ENCODE measurements at places on chromosomes 7 and 10. TPM values are rescaled to one million over a fixed set of nuclear protein-coding genes. Genes with fewer than 3 reads are reported as not detected.

GRCh38 chr10:19826712-19827111 is 10.5 kb downstream of the PLXDC2 start:
- DNase-seq, result no peak

DNA sequence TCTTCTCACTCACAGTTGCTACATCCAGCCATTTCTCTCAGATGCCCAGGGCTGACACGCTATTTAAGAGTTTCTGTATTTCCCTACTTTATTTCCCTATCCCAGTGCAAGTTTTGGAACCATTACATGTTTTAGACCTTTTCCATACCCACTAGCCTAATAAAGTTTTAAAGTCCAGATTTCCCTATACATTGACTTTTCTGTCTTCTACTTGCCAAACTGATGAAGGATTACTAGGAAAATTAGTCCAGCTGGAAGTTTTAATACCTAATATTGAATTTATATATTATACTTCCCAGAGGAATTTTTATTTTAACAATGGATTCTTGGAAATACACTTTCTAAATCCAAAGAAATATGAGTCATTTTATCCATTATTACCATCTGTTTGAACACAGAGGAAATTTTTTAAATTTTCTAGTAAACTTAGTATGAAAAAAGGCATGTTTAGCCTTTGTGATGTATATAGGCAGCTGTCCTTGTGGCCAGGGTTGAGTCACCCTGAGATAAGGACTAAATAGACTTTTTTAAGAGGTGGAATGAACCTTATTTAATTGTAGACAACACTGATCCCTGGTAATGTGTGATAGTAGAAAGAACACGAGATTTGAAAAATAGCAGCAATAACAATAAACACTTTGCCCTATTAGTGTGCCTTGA is 205.0 kb downstream of the TFEC start:
- no peak for DNase-seq

- DNase-seq, result no peak
These were observed 56.8 kb downstream of the CACNB2 start for GRCh38 chr10:18196806-18197550.

DNA sequence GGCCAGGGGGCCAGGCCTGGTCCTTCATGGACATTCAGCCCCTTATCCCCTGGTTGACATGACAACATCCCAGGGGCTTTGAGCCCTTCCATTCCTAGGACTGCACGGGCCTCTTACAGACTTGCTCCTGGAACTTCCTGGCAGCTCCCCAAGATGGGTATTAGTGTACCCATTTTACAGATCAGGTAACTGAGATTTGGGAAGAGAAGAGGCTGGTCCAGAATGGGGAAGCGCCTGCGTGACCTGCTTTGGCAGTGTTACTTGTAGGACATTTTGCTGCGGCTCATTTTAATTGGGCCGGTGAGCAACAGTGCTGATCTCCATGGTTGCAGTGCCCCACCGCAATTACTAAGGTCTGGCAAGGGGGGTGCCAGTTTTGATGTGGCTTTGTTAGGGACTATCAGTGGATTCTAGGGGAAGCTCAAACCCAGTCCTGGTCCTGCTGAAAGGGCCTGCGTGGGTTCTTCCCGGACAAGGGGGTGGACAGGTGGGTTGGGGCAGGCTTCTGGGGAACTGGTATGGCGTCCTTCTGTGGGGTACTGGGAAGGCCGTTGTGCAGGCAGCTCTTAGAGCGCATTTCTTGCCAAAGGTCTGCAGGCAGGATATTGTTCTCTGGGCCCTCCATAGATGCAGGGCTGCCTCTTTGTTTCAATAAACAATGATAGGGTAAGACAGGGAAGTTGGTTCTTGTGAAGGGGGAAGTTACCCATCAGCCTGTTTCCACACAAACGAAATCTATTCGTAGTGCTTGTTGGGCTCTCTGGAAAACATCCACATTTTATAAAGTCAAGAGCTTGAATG is 137.6 kb downstream of the RGS10 start:
- DNase-seq, result no peak

CTTNBP2 gene
- 21.5 TPM for total RNA-seq

HYAL4 gene
- not detected for total RNA-seq

- no peak for DNase-seq
These were observed 54.3 kb upstream of the SGCE start for GRCh38 chr7:94710256-94710655.

- DNase-seq, result no peak
These were observed 50.9 kb downstream of the MINDY3 start for GRCh38 chr10:15809450-15809849.

GRCh38 chr7:156014808-156015207 is 202.5 kb upstream of the SHH start:
- DNase-seq, result no peak

OR6V1 gene
- not detected for total RNA-seq

DNA sequence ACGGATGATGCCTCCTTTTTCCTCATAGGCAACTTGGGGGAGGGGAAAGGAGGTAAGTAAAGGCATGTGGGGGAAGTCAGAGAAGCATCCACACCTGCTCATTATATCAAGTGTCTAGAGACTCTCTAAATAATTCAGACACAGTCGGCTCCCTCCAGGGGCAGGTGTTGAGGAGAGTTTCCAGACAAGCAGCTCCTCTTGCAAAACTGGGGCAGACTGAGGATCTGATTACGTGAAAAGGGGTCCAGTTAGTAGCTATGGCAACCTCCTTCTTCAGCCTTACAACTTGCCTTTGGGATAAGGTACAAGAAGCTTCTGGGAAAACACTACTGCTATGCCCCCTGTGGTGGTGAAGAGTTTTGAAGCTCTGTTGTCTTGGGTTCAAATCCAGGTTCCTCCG is 39.0 kb upstream of the SORBS1 start:
- no peak for DNase-seq

DNA sequence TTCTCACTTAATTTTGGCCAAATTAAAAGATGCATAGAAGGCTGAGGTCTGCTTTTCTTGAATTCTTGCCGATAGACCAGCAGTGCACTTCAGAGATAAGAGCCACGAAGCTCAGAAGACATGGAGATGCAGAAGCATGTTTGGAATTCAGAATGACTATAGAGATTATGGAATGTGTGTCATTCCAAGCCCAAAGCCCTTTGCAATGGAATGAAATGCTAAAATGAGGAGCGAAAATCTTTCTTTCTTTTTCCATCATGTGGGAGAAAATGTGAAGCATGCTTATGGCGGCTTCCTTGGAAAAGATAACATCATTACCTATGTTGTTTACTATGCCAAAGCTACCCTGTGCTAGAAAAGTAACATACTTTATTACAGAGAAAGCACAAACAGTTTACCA is 257.0 kb upstream of the RNF32 start:
- DNase-seq, result no peak
